Karpas-422 (cell line): ENCODE measurements at places on chromosomes 6 and 20. TPM values are rescaled to one million over a fixed set of nuclear protein-coding genes. Genes with fewer than 3 reads are reported as not detected.

- no peak for DNase-seq
Observed at GRCh38 chr6:112428477-112428876, 81.3 kb downstream of the RFPL4B start.

GRCh38 chr20:11902285-11902697 is 15.4 kb upstream of the BTBD3 start:
- DNase-seq, result no peak

GRCh38 chr6:139742671-139743070 is 368.2 kb upstream of the CITED2 start:
- no peak for DNase-seq

DNA sequence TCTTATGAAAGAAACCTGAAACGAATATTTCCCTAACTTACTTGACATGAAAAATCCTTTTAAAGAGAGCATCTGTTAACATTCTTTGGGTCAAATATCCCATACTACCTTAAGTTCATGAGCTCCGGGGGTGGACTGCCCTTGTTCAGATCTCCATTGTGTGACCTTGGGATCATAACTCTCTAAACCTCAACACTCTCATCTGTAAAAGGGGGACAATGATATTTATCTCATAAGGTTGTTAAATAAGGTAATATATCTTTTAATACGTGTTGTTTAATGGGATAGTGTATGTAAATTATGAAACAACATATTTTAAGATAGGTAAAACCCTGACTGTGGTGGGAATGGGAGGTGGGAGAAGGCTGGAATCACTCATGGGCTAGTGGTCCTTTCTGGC is 326.3 kb downstream of the FARS2 start:
- no peak for DNase-seq

DNA sequence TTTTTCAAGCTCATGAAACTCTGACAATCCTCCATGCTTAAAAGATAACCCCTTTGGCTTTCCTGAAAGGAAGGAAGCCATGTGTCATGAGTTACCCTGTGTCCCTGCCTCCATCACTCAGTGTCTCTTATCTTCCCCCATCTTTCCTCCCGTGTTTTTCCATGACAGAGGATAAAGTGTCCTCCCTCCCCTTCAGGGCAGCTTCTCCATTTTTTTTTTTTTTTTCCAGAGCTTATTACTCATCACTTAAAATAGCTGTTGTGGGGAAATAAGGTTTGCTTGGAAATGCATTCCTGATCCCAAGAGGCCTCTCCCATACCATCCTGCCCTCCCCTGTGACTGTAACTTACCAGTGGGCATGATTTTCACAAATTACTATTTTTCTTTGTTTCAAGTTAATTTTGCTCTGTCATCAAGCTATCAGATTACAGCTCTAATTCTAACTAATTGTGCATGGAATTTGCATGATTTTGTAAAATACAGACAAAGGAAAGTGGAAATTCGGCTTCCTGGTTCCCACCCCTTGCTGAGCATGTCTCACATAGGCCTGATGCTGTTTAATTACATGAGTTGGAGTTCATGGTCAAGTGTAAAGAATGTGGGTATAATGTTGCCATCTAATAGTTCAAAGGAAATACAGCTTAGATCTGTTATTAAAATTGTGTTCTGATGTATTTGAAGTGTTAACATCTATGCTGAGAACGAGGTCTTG is 614.5 kb upstream of the FLRT3 start:
- DNase-seq, result no peak

- no peak for DNase-seq
Observed at GRCh38 chr6:17281100-17281496, at the start of gene RBM24. Gene RBM24, plus strand, starts transcription at chr6:17281361. Its CDS starts 221 bp downstream, at chr6:17281582.

GRCh38 chr6:74631564-74631963 is 574.3 kb downstream of the COL12A1 start:
- no peak for DNase-seq

- DNase-seq, result peak; percentile 76
Observed at GRCh38 chr6:151389618-151390275, 1.6 kb downstream of the ZBTB2 start.

GRCh38 chr6:56749632-56750151 is 107.0 kb upstream of the DST start:
- no peak for DNase-seq

DNA sequence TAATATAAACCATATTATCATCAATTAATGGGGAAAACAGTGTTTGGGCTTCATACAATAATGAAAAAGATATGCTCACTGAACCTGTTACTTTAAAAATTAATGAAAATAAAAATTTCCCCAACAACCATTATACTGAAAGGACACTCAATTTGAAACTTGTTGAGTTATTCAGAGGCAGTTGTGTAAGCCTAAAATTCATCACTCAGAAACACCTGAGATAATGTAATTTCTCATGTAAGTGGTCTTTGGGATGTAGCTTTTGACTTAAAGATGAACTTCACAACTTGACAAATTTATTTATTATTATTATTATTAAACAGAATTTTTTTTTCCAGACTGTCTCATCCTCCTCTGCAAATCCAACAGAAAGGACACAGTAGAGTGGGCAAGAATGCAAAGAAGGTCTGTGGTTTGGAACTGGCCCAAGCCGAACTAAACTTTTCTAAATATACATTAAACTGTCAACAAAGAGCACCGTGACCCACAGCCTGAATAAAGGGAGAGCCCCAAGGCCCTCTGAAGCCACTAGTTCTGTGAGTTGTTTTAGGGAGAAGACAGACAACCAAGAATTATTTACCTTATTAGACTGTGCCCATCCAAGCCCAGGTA is 32.2 kb upstream of the HEY2 start:
- no peak for DNase-seq

- DNase-seq, result no peak
Observed at GRCh38 chr6:32462609-32463008, 22.9 kb downstream of the HLA-DRA start.

DNA sequence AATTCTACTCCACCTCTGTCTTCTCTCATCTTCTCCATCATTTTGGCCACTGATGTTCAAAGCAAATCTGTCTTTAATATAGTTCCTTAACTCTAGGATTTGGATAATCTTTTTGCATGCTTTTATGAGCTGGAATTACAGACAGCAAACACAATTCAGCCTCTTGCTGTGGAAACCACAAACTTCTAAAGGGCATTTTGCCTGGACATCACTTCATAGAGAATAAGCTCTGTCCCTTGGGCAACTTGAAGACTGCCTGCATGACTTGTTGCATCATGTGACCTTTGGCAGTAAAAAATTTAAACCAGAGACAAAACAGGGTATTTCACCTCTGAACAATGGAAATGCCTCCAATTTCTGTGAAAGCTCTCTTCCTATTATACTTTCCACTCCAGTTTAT is 74.1 kb upstream of the HDDC2 start:
- no peak for DNase-seq

GRCh38 chr20:35093267-35093884 is 769 bp upstream of the TRPC4AP start:
- DNase-seq, result no peak

DNA sequence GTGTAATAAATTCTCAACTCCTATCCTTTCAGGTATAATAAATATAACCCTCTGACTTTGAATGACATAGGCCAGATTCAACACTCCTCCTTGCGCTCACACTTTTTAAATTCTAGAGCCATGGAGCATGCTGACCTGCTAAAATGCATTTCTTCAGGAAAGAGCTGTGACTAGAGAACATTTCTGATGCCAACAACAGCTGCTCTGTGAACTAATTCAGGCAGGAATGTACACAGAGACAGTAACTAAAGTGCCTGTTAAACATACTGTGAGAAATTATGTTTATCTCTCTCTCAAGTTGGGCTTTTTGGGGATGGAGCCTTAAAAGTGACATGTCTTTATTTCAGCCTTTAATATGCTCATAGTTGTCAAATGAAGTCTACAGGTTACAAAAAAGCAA is 8.3 kb downstream of the NHSL1 start:
- DNase-seq, result no peak

- DNase-seq, result no peak
Observed at GRCh38 chr6:169805242-169805838, 53.9 kb downstream of the ERMARD start.

GRCh38 chr20:50885068-50885467 is 46.2 kb downstream of the ADNP start:
- DNase-seq, result no peak

DNA sequence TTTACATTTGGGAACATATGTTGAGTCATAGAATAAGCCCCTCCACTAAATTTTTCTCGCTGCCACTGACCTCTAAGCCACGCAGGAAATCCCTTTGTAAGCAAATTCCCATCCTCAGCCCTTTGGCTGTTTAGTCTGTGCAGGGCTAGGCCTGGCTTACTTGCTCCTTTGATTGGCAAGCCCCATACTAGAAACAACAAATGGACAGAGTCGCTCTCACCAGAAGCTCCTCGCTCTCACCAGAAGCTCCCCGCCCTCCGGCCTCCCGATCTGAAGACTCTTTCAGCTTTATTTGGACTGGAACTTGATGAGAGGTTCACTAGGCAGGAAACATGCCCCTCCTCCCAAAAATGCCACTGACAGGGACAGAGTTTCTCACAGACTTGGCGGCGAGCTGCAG is 149.2 kb upstream of the EXOC2 start:
- no peak for DNase-seq

DNA sequence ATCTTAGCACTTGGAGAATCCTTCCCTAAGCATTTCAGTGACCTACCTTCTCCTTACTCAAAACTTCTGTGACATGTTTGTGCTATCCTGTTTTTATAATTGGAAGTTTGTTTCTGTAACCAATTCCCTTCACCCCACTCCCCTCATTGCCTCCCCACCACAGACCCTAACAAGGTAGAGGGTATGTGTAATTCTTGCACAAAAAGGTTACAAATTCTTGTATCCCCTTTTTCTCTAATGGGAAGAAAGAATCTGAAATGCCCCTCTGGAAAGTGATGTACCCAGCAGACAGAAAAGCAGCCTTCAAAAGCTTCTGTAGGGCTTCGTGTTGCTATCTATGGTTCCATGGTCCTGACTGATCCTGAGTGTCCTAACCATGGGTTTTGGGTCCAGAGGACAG is 111.7 kb upstream of the TMEM170B start:
- DNase-seq, result no peak

DNA sequence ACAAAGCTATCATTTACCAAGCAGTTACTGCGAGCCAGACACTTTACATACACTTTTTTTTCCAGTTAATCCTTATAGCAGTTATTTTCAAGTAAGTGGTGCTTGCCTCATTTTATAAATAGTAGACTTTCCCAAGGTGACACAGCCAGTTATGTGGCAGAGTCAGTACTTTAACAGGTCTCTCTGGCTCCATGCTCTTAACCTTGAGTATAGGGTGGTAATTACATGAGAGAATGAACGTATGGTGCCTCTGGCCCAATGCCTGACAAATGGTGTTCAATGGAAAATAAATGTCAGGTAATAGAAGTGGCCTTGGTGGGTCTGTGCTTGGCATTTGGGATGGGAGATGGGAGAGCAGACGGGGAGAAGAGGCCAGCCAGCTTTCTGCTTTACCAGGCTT is 316.3 kb downstream of the SLC35F1 start:
- no peak for DNase-seq

DNA sequence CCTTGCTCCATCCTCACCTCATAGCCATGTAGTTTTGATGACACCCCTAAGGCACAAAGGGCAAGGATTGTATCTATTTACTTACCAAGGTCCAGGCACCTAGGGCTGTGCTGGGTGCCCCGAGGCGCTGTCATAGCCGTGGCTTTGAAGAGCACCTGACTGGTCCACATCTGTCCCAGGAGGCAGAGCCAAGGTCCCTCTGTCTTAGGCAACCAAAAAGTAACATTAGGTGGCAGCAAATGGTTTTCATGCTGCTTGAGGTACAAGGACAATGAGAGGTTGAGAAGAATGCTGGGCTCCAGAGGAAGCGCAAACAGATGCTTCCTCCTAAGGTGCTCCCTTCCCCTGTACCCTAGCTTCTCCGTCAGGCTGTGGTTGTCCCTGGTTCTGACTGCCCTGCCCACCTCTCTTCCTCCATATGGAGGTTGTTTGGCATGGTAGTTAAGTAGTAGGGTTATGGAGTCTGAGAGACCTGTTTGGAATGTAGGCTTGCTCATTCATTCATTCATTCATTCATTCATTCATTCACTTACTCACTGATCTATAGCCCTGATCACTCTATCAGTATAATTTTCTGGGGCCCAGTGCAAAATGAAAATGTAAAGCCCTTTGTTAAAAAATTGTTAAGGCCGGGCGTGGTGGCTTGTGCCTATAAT is 3.0 kb upstream of the UQCC2 start:
- peak; percentile 71 for DNase-seq

DNA sequence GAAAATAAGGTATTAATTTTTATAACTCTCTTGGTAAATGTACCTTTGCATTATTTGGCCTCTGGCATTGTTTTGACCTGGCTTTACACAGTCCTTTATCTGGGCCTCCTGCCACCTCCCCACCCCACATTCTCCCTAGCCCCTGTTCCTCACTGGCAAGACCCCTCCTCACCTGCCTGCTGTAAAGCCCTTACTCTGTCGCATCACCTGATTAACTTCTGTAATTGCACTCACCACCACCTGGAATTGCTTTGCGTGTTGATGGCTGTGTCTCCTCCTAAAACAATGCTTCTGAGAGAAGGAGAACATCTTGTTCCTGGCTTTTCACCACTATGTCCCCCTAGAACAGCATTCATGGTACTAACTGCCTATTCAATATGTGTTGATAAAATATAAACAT is 24.8 kb downstream of the SNX9 start:
- no peak for DNase-seq

DNA sequence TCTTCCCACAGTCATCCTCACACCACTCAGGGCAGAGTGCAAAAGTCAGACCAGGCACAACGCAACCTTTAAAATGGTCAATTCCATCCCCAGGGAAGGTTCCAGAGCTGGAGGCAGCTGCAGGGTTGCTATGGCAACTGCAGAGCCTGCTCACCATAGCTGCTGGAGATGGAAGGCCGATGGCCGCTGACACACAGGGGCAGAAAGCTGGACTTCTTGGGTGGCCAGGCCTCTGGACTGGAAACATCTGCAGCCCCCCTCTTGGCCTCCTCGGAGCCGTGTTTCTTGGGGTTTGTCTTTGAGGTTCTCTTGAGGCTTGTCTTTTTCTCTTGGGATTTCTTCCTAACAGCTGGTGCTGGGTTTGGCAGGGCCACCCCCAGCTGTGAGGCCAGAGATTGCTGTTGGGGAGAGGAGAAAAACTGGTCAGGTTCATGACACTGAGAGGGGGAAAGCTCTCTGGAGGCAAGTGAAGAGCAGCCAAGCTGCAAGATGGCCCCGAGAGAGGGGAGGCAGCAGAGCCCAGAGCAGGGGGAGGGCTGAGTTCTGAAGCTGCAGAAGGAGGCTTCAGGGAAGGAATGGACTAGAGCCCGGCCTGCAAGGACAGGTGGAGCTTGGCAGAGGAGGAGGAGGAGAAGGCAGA is 10.2 kb downstream of the BNIP5 start:
- peak; percentile 68 for DNase-seq

- DNase-seq, result peak; percentile 54
Observed at GRCh38 chr20:10562899-10563298, 110.9 kb downstream of the JAG1 start.

The PSORS1C1 gene
- total RNA-seq, result not detected in 2 replicates

The SNAP91 gene
- not detected in 2 replicates for total RNA-seq

The SS18L1 gene
- total RNA-seq, result 12.3 and 13.1 TPM in 2 replicates

The PEX7 gene
- total RNA-seq, result 13.6 and 18.0 TPM in 2 replicates

The UCKL1 gene
- 32.3 and 35.3 TPM in 2 replicates for total RNA-seq

The HRH3 gene
- total RNA-seq, result not detected in 2 replicates

The EFCAB8 gene
- 0.25 and 1.2 TPM in 2 replicates for total RNA-seq

The DLL1 gene
- total RNA-seq, result 0.18 and 0.26 TPM in 2 replicates

The TMEM14A gene
- total RNA-seq, result 23.7 and 61.3 TPM in 2 replicates

The ADGRF5 gene
- not detected in 2 replicates for total RNA-seq

The SLC22A3 gene
- total RNA-seq, result not detected in 2 replicates

The MANEA gene
- 5.2 and 33.4 TPM in 2 replicates for total RNA-seq

The MCHR2 gene
- not detected in 2 replicates for total RNA-seq

The C20orf202 gene
- not detected in 2 replicates for total RNA-seq

The RIMS1 gene
- 0.04 TPM in 1 of 2 replicates, not detected in the other for total RNA-seq

The HS3ST5 gene
- total RNA-seq, result not detected in 2 replicates

The RBBP8NL gene
- not detected in 2 replicates for total RNA-seq

The FLRT3 gene
- not detected in 2 replicates for total RNA-seq
